ENCODE measurements at places on chromosomes 3 and 15. TPM values are rescaled to one million over a fixed set of nuclear protein-coding genes. Genes with fewer than 3 reads are reported as not detected.

DNA sequence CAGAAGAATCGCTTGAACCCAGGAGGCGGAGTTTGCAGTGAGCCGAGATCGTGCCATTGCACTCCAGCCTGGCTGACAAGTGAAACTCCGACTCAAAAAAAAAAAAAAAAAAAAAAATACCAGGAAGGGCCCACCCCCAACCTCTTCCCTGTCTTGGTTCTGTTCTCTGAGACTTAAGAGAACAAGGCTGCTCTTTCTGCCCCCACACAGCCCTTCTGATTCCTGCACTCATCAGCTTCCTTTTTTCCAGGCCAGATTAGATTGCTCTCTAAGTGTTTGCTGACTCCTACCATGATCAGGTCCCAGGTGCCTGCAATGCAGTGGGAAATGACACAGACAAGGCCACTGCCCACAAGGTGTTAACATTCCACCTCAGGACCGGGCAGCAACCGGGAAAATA, 13.0 kb downstream of the TMEM44 start:
- no peak for DNase-seq

GRCh38 chr3:31729082-31729481, 196.4 kb downstream of the STT3B start:
- DNase-seq: no peak

GRCh38 chr3:87488765-87489164, 212.4 kb upstream of the POU1F1 start:
- DNase-seq: no peak

DNA sequence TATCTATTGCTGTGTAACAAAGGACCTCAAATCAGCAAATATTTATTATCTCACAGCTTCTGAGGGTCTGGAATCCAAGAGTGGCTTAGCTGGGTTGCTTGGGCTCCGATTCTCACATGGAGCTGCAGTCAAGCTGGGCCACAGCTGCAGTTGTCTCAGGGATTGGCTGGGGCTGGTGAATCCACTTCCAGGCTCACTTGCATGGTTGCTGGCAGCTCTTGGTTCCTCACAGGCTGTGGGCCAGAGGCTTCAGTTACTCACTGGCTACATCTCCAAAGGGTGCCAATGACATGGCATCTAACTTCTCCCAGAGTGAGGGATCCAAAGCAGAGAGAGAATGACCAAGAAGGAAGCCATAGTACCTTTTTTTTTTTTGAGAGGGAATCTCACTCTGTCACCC, 13.9 kb upstream of the SYNM start:
- no peak for DNase-seq

POLQ gene
- total RNA-seq: 2.3 TPM

CCDC13 gene
- 1.4 TPM for total RNA-seq

RBPMS2 gene
- total RNA-seq: 0.12 TPM

All from G401 (cell line).